Metanephros (tissue), 2 donors: ENCODE measurements at places on chromosomes 11 and 22. TPM values are rescaled to one million over a fixed set of nuclear protein-coding genes. Genes with fewer than 3 reads are reported as not detected.

The TBX1 gene
- total RNA-seq, result 3.9 TPM

The SLC25A18 gene
- total RNA-seq, result 0.53 TPM

The FXYD6 gene
- 54.7 TPM for total RNA-seq

The EXPH5 gene
- total RNA-seq, result 10.3 TPM

The CCDC81 gene
- 2.6 TPM for total RNA-seq

The OR4A16 gene
- not detected for total RNA-seq

The VSTM5 gene
- 1.9 TPM for total RNA-seq

The CRYBB3 gene
- total RNA-seq, result not detected

The RHOD gene
- total RNA-seq, result 13.7 TPM

The WT1 gene
- total RNA-seq, result 63.9 TPM

The SCT gene
- total RNA-seq, result 7.6 TPM

The SLC22A12 gene
- 4.6 TPM for total RNA-seq

The FGF19 gene
- total RNA-seq, result 0.70 TPM

The LGALS12 gene
- total RNA-seq, result 3.7 TPM

The SAA1 gene
- not detected for total RNA-seq

The TMEM191C gene
- total RNA-seq, result 1.5 TPM

The NOX4 gene
- total RNA-seq, result 42.1 TPM

The HTR3B gene
- total RNA-seq, result not detected

The NECTIN1 gene
- total RNA-seq, result 18.0 TPM

The MRPL16 gene
- total RNA-seq, result 36.0 TPM

The HEPN1 gene
- not detected for total RNA-seq

The MMP12 gene
- 1.6 TPM for total RNA-seq

The E2F8 gene
- 6.4 TPM for total RNA-seq

The DEFB131B gene
- not detected for total RNA-seq

The RAB3IL1 gene
- 22.1 TPM for total RNA-seq

The OSM gene
- 3.0 TPM for total RNA-seq

The C11orf16 gene
- total RNA-seq, result 0.47 TPM

The OR51B5 gene
- 2.3 TPM for total RNA-seq

The TBRG1 gene
- total RNA-seq, result 34.8 TPM

The CSNK2A3 gene
- total RNA-seq, result 2.5 TPM

The MYRF gene
- total RNA-seq, result 12.7 TPM

The CFL1 gene
- 360 TPM for total RNA-seq

The CNTF gene
- total RNA-seq, result 0.99 TPM

The ACTN3 gene
- 37.8 TPM for total RNA-seq

The ZNF214 gene
- 7.0 TPM for total RNA-seq

The PIM3 gene
- total RNA-seq, result 60.5 TPM

The APOBEC3G gene
- total RNA-seq, result 12.0 TPM

The RBFOX2 gene
- total RNA-seq, result 170 TPM

The OR52I2 gene
- not detected for total RNA-seq

The TPBGL gene
- 0.06 TPM for total RNA-seq

The CAT gene
- 138 TPM for total RNA-seq
